ENCODE measurements at places on chromosomes 4 and X.
A peak's percentile ranks its signal among the peaks of the same experiment; 100 is the strongest.

DNA sequence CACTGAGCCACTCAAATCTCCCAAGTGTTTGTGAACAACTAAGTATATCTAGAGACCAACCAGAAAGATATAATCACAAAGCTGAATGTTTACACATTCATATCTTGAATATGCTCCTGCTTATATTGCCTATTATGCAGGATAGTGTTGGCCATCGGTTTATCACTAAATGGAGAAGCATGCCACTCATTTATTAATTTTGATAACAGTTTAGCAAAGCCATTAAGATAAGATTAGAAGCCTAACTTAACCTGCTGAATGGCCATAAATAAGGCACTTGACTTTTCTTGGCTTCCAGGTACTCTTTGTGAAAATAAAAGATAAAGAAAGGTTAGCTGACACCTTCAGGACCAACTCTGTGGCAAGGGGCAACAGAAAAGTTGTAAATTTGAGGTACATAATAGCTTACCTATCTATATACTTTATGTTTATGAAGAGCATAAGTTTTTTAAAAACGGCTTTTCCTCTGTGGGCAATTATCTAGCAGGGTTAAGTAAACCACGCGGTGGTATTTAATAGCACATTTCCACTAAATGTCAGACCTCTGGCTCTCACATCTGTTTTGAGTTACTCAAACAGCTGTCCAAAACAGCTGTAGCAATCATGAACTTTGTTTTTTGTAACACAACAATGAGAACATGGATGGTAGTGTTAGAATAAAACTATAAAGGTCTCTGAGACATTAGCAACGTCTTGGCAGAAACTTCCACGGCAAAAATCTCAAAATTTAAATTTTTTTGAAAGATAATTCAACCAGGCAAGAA is 58.8 kb upstream of the FTHL17 start:
- no peak for DNase-seq

- no peak for DNase-seq
Measured at GRCh38 chrX:497186-498014, 110.7 kb upstream of the PPP2R3B start.

DNA sequence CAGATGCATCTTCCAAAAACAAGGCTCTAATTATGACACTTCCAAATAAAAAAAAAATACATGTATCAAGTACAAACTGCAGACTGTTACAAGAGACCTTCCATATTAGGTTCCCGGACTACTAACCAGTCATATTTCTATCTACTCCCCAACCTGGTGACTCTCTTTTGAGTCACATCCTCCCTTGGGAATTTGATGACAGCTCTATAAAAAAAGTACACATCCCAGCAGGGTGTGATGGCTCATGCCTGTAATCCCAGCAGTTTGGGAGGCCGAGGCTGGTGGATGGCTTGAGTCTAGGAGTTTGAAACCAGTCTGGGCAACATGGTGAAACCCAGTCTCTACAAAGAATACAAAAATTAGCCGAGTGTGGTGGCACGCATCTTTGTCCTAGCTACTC is 14.9 kb downstream of the RPGR start:
- DNase-seq: no peak

DNA sequence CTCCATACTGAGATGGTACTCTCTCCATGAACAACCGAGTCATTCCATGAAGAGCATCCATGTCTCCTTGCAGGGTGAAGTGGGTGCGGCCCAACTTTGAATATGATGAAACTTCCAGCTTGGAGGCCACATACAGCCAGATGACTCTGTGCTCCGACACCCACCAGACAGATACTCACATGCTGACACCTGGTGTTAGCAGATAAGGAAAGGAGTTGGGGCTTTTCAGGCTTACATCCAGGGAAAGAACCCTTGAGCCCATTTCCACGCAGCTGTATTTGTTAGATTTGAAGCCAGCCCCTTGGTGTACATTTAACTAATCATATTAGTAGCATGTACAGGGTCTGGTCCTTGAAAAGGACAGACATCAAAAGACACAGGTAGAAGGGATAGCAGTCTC is 62.1 kb upstream of the PRRG3 start:
- DNase-seq: no peak

GRCh38 chrX:119008110-119008744 is 33.8 kb downstream of the LONRF3 start:
- DNase-seq: peak; percentile 16

GRCh38 chr4:26372076-26372475 is 51.3 kb downstream of the RBPJ start:
- DNase-seq: no peak

GRCh38 chr4:88159229-88159725 is 838 bp upstream of the ABCG2 start:
- DNase-seq: no peak

GRCh38 chr4:120432301-120432860 is 365.7 kb upstream of the MAD2L1 start:
- DNase-seq: no peak

GRCh38 chr4:183398298-183399125 is 45.9 kb upstream of the CDKN2AIP start:
- peak; percentile 49 for DNase-seq

GRCh38 chrX:79336869-79337815 is 30.0 kb downstream of the ITM2A start:
- no peak for DNase-seq

DNA sequence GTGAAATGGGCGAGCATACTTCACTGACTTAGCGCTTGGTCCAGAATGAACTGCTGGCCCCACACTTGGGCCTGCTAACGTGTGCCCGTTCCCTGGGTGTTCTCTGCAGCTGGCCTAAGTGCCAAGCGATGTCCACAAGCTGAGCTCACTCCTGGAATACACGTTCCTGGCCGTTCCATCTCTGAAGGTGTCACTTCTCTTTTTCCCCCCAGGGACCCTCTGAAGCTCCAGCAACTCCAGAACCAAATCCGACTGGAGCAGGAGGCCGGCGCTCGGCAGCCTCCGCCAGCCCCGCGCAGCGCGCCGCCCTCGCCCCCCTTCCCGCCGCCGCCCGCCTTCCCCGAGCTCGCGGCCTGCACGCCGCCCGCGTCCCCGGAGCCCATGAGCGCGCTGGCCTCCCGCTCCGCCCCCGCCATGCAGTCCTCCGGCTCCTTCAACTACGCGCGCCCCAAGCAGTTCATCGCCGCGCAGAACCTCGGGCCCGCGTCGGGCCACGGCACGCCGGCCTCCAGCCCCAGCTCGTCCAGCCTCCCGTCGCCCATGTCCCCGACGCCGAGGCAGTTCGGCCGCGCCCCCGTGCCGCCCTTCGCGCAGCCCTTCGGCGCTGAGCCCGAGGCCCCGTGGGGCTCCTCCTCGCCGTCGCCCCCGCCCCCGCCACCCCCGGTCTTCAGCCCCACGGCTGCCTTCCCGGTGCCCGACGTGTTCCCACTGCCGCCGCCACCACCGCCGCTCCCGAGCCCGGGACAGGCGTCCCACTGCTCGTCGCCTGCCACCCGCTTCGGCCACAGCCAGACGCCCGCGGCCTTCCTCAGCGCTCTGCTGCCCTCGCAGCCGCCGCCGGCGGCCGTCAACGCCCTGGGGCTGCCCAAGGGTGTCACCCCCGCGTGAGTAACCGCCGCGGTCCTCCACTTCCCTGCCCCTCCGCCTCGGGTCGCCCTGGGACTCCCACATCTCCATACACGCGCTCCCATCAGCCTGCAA is 132.3 kb downstream of the CBR4 start:
- no peak for DNase-seq

DNA sequence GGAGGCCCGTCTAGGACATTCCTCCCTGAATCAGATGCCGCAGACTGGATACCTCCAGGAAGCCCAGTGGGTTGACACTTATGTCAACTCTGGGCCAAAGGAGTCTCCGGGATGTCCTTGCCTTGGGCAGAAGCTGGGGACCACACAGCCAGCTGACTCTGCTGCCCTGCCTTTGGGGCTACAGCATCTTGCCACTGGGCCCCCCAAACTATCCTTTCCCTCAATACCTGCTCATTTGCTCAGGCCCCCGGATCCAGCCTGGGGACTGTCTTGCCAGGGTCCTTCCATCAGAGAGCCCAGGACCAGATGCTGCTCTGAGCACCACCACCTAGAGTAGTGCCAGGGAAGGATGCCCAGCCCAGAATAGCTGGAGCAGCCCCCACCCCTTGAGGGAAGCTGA is 19.0 kb downstream of the RAB33A start:
- no peak for DNase-seq

- DNase-seq: no peak
Measured at GRCh38 chrX:1336331-1336943, at the start of gene IL3RA. Gene IL3RA (plus strand): TSS chrX:1336785. CDS start chrX:1341766, 4,981 bp downstream.

DNA sequence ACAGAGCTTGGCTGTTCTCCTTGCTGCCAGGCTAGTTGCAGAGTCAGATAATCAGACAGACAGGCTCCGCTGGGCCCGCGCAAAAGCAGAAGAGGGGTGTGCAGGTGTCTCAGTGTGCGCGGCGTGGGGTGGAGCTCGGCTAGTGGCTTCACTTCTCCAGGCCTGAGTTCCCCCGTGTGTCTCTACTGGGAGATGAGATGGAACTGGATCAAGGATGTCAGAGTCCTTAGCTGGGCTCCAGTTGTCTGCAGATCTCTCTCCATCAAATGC is 21.1 kb downstream of the HTRA3 start:
- DNase-seq: no peak

- no peak for DNase-seq
Measured at GRCh38 chrX:154049209-154050112, 29.8 kb upstream of the IRAK1 start.

DNA sequence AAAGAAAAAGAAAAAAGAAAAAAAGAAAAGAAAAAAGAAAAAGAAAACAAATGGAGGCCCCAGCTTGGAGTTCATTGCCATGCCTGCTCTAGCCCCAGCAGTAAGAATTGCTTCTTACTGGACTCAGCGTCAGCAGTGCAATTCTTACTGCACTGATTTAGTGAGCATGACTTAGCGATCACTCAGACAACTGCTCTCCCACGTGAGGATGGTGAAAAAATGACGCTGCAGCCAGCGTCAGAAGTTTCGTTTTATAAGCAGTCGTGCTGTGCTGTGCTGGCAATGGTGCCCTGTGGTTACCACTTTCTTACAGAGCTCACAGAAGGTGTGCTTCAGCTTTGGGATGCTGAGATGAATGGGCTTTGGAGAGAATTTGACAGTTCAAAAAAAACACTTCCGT is 68.3 kb upstream of the DDX3X start:
- DNase-seq: no peak

DNA sequence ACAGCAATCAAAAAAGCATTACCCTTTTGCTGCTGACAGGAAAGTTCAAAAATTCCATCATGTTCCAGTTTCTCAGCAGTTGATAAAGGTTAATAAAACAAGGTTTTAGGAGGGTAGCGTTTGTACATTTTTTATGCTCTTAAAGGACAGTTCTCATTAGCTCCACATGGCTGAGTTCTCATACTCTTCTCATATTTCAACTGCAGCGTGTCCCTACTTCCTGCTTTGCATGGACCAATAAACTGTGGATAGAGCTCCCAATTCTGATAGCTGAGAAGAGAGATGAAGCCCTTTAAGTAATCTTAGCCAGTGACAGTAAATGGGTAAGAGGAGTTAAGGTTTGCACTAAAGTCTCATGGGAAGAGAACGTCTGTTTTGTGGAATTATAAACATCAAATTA is 53.5 kb downstream of the SPANXA2 start:
- no peak for DNase-seq

GRCh38 chr4:3880615-3881120 is 114.5 kb downstream of the ADRA2C start:
- peak; percentile 44 for DNase-seq

DNA sequence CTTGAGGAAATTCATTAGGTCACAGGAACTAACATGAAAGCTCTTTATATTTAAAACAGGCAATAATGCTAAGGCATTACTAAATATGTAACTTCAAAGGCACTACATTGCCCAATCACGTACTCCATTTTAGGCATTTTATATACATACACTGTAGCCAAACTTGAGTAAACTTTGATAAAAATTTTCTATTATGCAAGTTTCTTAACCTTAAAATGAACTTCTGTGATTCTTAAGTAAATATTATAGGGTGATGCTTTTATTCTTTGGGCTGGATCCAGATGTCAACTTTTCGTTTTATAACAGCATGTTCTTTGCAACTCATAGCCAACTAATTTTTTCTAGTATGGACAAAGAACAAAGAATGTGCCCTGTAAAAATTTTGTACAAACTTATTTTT is 28.3 kb upstream of the MAP9 start:
- no peak for DNase-seq

DNA sequence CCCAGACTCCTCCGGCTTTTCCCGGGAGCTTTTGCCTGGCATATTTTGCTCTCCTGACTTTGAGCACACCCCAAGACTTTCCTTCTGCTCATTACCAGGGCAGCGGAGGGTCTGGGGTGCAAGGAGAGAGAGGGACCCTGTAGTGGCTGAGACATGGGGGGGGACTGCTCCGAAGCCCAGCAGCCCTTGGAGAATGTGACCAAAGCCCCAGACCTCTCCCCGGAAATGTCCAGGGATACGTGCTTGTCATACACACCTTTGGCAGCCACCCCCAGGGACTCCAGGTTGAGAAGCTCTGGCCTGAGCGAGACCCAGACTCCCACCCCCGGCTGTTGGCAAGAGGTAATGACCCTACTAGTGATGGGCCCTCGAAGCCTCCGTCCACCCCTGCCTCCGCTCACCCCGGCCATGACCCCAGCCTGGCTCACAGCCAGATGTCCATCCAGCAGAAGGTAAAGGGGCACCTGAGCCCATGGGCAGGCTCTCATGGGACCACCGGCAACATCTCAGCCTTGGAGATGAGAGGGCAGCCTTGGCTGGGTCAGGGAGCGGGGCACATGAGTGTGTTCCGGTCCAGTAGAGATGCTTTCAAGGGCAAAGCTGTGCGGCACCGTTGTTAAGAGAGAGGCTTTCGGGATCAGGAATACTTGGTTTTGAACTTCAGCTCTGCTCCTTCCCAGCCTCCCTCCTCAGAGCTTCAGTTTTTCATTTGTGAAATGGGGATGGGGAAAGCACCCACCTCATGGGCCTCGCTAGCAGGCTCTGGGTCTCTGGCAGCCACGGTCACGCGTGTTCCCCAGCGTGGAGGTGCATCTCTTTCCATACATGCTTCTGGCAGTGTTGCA is 2.0 kb downstream of the PSAPL1 start:
- DNase-seq: no peak

DNA sequence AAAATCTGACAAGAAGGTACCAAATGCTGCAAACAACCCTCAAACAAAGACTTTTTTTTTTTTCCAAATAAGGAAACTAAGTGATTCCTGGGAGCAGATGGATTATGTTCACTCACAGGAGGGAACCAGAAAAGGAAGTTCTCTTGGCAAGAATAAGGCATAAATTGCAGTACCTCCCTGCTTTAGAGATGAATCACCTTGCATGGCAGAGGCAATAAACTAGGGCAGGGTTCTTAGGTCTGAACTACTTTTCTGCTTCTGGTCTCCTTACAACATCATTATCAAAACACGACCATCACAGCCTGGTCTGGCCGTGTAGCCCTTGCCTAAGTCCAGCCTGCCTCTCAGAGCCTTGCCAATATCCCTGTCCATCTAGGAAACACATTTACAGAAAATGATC is 6.3 kb downstream of the TMEM31 start:
- DNase-seq: no peak

All from stimulated activated CD4-positive, alpha-beta T cell treated with anti-CD3 and anti-CD28 coated beads, TNF-alpha, amount 100 ng/mL, for 1 hour (primary cell).